ENCODE measurements at places on chromosomes 1 and 21. TPM values are rescaled to one million over a fixed set of nuclear protein-coding genes. Genes with fewer than 3 reads are reported as not detected.

DNA sequence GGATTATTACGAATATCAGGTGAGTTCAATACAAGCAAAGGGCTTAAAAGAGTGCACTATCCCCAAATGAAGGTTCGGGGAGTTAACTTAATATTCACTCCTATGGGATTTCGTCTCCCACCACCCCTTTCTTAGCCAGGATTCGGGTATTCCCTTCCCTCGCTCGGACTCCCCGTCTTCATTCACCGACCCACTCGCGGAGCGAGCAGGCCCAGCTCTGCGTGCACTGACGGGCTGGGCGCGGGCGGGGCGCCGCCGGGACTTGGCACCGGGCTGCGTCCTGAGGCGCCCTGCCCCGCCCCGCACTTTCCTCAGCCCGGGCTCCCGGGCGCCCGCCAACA is 7.7 kb upstream of the MPZL1 start:
- peak; percentile 61 for DNase-seq

Gene LAMC1
- polyA plus RNA-seq: 106 TPM

DNA sequence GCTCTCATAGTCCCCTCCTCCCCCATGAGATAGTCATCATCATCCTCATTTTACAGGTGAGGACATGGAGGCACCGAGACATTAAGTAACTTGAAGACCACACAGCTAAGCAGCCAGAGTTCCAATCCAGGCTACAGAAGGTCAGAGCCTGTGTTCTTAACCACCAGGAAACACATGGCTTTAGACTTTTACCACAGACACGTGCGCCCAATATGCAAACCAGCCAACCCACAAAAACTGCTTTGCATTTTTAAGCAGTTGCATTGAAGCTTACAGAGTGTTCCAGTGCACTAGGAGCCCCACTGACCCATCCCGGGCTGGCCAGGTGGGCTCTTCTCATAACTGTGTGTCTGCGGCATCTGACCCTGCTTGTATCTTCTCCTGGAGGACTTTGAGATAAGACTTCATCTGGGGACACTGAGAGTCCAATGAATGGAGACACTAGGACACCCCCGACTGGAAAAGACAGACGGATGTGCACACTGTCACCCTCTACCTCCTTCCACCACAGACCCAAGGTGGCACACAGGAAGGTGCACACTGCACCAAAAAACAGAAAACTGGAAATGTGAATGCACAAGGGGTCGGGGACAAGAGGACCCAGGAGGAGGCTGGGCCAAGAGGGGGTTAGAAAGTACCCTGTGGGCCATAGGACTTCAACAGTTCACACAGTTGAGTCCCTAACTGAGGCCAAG is 56.4 kb downstream of the ETS2 start:
- no peak for DNase-seq

Gene METTL18
- 7.3 TPM for polyA plus RNA-seq

Gene LCE2A
- not detected for polyA plus RNA-seq

Gene GPR3
- polyA plus RNA-seq: 0.64 TPM

DNA sequence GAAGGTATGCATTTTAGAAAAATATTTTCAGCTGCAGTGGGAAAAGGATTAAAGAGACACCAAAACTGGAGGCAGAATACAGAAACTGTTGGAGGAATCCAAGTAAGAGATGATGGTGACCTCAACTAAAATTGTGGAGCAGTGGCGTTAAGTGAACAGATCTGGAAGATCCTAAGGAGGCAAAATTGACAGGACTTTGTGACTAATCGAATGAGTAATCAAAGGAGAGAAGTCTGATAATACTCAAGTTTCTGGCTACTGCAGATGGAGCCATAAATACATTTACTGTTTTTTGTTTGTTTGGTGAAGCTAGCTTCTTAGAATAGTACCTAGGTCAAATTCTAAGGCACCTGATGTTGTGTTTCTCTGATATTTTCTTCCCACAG is 3.1 kb downstream of the CTBS start:
- no peak for DNase-seq

Gene ENAH
- 172 TPM for polyA plus RNA-seq

Gene SH2D1B
- not detected for polyA plus RNA-seq

DNA sequence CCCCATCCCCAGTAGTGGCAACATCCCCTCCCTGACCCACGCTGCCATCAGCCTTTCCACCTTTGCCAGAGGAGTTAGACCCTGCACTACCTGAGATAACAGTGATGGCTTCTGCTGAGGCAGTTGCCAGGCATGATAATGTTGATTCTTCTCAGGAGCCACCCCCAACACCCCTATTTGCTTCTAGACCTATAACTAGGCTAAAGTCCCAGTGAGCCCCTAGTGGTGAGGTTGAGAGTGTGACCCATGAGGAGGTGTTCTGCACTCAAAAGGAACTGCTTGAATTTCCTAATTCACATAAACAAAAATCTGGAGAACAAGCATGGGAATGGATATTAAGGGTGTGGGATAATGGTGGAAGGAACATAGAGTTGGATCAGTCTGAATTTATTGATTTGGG is 159.6 kb upstream of the COL11A1 start:
- DNase-seq: no peak

DNA sequence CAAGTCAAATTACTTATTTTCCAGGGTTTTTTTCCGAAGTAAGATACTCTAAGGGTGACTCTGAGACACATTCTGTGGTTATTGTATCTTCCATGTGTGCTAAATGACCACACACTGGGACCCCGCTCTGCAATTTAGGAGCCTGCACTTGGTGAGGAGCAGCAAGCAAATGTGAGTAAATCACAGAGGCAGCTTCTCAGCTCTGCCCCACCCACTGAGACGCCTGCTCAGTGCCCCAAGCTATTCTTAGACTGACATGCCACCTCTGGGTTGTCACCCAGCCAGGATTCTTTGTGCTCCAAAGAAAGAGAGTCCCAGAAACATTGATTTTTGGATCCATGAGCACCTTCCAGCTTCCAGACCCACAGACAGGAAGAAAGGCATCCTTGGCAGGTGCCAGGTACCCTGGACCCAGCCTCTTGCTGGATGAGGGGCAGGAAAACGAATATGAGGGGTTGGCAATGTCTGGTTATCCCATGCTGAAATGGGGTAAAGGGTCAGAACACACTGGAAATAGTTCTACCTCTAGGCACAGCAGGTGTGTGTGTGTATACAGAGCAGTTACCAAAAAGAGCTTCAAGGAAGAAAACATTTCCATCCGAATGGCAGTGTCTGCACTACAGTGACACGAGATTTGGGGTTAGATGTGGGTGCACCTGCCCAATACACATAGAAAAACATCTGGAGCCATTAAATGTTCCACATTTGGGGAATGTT is 41.2 kb downstream of the TNR start:
- no peak for DNase-seq

DNA sequence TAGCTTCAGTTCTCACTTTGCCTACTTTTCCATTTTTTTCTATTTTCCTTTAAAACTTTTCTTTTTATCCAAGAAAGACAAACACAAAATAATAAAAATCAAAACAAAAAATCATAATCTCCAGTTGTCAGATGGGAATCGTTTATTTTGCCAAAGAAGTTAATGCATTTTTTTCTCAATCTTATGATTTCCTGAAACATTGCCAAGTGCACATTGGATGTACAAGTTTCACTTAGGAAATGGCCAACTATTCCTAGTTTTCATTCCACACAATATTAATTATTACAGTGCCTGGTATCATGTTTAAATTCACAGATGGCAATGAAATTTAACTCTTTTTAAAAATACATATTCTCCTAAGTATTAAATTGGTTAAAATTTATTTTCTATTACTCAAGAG is 1050.5 kb downstream of the TTLL7 start:
- no peak for DNase-seq

- DNase-seq: peak; percentile 63
Measured at GRCh38 chr1:234478152-234478480, 863 bp downstream of the TARBP1 start.

- DNase-seq: no peak
Measured at GRCh38 chr1:83849191-83850061, 149.5 kb downstream of the TTLL7 start.

Gene FALEC
- polyA plus RNA-seq: 0.80 TPM

DNA sequence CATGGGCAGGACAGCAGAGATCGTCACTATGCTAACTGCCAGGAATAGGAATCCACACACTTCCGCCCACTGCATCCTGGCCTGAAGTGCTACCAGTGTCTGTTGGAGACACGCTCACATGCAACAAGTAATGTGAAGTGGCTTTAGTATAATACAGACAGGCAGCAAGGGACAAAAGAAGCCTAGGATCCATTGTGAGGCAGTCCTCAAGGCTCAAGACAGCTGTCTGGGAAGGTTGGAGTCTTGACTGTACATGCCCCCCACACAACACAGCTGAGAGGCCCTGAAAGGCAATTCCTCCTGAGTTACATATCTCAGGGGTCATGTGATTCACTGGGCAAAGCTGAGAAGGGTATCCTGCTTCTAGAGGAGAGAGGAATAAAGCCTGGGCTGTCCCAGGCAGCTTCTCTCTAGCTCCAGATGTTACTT is 39.9 kb upstream of the CD1D start:
- no peak for DNase-seq

GRCh38 chr1:119002028-119002686 is 14.0 kb upstream of the TBX15 start:
- no peak for DNase-seq

Gene CHAF1B
- polyA plus RNA-seq: 12.9 TPM

DNA sequence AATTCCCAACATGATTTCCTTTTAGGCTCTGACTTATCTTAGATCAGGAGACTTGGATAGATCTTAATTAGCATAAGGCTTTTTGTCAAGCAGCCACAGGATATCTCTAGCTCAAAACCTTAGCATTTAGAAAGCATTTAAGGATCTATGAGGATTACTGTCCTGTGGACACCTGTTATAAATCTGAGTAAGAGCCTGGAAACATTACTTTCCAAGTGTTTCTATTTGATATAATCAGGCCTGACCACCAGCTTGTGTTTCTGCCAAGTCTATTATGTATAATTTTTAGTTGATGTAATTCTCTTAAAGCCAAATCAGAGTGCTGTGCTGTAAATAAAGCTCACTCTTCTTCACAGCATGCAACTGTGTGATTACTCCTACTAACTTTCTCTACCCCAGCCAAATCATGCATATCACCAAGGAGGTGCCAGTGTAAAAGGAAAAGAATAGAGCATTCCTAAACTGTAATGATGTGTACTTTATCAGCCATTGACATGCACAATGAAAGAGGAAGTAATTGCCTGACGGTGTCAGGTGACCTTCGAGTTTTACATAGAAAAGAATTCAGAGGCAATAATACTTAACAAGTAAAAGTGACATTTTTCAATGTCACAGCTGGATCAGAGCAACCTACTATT is 309.9 kb upstream of the PRMT6 start:
- no peak for DNase-seq

GRCh38 chr1:154445040-154445472 is 39.9 kb downstream of the IL6R start:
- DNase-seq: peak; percentile 69

Gene PTGER3
- not detected for polyA plus RNA-seq

Gene HPCA
- polyA plus RNA-seq: 0.21 TPM

DNA sequence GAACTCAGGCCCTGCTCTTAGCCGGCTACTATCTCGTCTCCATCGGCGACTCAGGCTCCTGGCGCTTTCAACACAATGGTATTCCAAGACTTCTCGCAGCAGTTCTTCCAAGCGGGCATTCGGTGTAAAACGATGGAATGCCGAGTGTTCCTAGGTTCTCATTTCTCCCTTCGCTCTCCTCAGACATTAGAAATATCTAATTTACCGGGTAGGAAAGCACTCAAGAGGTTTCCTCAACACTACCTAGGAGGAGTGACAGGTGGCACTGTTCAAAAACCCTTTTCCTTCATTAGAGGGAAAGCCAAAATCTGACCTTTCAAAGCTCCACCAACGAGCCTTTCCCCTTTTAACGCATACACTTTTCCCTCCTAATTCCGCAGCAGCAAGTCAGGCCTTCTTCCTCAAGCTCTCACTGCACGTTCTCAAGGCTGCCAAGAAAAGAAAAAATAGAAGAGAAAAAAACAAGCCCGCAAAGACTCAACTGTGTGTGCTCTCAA is 601 bp downstream of the UBE2G2 start:
- peak; percentile 49 for DNase-seq

- no peak for DNase-seq
Measured at GRCh38 chr1:55632906-55633305, 417.7 kb upstream of the USP24 start.

DNA sequence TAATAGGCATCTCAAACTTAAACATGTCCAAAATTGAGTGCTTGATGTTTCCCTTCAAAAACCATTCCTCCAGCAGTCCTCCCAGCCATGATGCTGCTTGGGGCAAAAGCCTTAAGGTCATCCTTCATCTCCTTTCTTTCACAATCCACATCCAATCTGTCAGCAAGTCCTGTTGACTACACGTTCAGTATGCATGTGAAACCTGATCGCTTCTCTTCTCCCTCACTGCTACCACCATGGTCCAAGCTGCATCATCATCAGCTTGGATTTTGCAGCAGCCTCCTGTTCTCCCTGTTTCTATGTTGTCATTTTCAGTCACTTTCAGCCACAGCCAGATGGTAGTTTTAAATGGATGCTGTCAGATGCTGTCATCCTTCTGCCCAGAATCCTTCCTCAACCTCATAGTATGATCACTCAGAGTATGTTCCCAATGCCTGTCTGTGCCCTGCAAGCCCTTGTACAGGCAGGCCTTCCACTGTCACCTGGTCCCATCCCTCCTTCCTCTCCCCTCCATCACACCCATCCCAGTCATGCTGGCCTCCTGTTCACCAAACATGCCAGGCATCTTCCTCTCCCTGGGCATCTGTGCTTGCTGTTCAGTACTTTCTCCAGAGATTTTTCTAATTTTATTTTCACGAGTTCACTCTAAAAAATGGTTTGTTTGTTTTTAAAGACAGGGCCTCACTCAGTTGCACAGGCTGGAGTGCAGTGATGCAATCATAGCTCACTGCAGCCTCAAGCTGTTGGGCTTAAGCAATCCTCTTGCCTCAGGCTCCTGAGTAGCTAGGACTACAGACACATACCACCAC is 66.0 kb downstream of the SYDE2 start:
- no peak for DNase-seq

GRCh38 chr1:67345556-67345955 is 37.9 kb downstream of the IL12RB2 start:
- DNase-seq: no peak

DNA sequence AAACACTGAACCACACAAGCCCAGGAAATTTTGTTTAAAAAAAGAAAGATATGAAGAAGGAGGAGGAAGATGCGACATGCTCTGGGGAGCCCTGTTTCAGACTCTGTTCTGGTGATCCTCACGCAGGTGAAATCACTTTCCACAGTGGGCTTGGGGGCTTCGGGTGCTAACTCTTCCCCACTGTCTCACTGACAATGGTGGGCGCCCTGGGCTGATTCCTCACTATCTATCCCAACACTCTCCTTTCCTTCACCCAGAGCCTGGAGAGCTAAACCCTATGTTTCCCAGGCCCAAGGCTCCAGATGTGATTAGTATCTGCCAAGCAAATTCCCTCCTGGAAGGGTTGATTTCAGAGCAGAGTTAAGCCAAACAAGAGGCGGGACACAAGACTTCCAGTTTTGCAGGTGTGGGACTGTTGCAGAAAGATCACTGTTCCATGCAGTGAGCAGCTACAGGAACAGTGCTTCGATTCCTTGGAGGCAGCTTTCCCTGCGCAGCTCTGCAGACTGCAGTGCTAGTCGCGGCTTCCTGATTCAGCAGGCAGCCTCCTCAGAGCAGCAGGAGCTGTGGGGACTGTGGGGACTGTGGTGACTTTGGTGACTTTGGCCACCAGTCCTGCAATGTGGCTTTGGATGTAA is 168.3 kb downstream of the RHOU start:
- no peak for DNase-seq
